ENCODE measurements at places on chromosomes 1 and 21. TPM values are rescaled to one million over a fixed set of nuclear protein-coding genes. Genes with fewer than 3 reads are reported as not detected.

DNA sequence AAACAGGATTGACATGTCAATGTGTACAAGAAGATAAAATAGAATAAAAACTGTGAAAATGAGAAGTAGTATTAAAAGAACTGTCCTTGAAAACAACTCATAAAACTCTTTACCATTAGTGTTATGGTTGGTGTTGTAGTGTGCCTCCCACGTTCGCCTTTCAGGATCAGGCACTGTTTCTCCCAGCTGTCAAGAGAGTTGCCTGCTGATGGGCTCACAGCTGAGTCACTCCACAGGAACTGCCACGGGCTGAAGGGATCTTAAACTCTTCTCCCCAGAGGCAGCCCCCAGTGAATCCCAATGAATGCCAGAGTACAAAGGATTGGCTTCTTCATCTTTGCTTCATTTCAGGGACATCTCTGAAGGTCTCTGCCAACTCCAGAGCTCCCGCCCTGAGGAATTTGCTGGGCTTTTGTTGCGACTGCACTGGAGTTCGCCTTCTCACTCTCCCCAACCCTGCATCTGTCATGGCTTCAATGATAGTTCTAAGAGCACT, 119.6 kb downstream of the ADGRL2 start:
- H3K4me3 ChIP-seq = no peak overlapping the region
- H3K27me3 ChIP-seq = no peaks in the 10 kb centered on the region
- H3K4me1 ChIP-seq = no peaks in the 10 kb centered on the region
- no peaks in the 10 kb centered on the region for H3K36me3 ChIP-seq
- DNase-seq = peak; percentile 46

GRCh38 chr1:84504580-84505492, 1.4 kb upstream of the SPATA1 start:
- H3K27me3 ChIP-seq = no peaks in the 10 kb centered on the region
- peak overlapping the region; percentile 76 for H3K4me3 ChIP-seq
- peaks cover 7% of the 10 kb centered on the region for H3K36me3 ChIP-seq
- peaks cover 46% of the 10 kb centered on the region for H3K4me1 ChIP-seq
- H3K27ac ChIP-seq = peak overlapping the region; percentile 97

CFHR2 gene
- polyA plus RNA-seq = not detected

TAS1R1 gene
- 0.16 TPM for polyA plus RNA-seq

DNA sequence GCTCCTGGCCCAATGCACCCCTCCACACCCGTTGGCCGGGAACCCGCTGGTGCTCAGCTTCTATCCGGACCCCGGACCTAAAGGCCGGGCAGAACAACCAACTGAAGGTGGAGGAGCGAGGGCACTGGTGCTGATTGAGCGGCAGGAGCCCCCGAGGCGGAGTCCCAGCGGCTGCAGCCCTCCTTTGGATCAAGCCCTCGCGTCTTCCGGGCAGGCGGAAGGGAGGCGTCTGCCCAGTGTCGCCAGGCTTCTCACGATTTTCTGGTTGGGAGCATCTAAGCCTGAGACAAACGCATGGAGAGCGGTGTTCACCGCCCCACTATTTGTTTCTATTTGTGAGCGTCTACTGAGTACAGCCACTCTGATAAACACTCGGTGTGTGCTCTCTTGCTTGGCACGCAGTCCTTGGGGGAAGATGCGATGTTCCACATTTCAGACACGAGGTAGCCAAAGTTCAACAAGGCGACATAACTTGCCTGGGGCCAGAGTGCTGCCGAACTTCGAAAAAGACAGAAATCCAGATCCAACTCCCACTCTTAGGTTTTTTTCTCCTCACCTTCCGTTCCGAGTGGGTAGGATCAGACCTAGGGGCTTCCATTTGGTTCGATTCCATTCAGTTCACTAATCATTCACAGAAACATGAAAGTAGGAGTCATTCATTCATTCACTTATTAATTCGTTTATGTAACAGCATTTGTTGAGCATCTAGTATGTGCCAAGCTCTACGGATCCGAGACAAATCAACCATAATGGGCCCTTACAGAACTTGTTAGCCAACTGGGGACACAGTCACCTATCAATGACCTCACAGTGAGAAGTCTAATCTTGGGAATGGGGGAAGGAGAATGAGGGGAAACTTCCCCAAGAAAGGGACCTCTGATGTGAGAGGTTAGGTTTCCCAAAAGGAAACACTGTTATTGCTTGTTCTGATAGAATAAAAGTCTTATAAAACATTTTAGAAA, 4.9 kb upstream of the DMRTA2 start:
- peak overlapping the region; percentile 3 for H3K4me3 ChIP-seq
- no peak for DNase-seq
- H3K4me1 ChIP-seq = peaks cover 15% of the 10 kb centered on the region
- peaks cover 5% of the 10 kb centered on the region for H3K27me3 ChIP-seq

DNA sequence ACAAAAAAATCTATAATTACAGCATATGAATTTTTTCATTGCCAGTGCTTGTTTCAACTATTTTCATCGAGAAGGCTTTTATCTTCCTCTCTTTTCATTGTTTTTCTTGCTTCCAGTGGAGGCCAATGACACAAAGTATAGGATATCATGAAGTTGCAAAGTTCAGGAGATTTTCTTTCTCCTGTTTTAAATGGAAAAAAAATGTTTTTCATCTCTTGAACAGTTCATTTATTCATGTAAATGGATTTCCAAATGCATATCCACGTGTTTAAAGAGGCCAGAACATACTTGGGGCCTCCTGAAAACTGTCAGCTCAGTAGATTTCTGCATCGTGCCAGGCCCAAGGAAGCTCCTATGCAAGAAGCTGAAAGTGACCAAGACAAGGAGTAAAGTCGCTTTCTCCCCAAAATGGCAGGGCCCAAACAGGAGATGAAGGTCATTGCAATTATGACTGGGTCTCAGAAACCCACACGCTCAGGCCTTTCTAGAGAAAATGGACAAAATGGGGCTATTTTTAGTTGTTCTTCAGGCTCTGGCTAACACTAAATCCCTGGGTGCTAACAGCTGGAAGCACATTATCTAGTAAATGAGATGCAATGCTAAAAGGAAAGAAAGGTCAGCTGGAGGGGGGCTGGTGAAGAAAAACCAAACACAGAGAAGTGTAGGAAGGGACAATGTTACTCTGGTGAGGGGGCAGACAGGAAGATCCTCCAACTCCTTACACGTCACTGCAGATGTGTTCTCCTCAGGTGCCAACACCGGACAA, 136.9 kb upstream of the C8B start:
- H3K4me3 ChIP-seq = no peak overlapping the region
- DNase-seq = no peak
- H3K4me1 ChIP-seq = no peaks in the 10 kb centered on the region
- H3K27me3 ChIP-seq = no peaks in the 10 kb centered on the region
- H3K36me3 ChIP-seq = no peaks in the 10 kb centered on the region
- H3K27ac ChIP-seq = no peak overlapping the region

DNA sequence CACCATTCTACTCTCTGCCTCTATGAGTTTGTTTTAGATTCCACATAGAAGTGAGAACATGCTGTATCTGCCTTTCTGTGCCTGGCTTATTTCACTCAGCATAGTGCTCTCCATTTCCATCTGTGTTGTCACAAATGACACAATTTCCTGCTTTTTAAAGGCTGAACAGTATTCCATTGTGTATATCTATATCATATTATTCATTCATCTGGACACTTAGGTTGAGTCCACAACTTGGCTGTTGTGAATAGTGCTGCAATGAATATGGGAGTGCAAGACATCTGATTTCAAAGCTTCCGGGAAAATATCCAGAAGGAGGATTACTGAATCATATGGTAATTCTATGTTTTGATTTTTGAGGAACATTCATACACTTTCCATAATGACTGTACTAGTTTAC, 20.1 kb upstream of the DONSON start:
- no peak overlapping the region for H3K4me3 ChIP-seq
- DNase-seq = no peak
- no peak overlapping the region for H3K27ac ChIP-seq
- H3K36me3 ChIP-seq = no peaks in the 10 kb centered on the region

Data from psoas muscle (tissue), 8 donors.